ENCODE measurements at places on chromosomes 16 and 17.

DNA sequence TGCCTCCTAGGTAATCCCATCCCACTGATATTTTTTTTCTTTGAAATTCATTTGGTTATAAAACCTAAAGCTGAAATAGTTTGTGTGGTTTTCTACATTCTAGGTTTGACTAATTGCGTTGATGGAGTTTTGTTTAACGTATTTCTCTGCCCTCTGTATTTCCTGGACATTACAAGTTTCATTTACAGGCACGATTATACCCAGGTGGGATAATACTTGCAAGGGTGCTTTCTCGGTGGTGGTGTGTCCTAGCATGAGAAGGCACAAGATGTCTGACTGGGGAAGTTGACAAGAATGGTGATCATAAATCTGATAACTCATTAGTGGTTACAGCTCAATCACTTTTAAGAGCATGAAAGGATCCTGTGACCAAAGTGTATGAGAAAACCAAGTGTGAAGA is 45.0 kb downstream of the DYNLRB2 start:
- no peak for DNase-seq

DNA sequence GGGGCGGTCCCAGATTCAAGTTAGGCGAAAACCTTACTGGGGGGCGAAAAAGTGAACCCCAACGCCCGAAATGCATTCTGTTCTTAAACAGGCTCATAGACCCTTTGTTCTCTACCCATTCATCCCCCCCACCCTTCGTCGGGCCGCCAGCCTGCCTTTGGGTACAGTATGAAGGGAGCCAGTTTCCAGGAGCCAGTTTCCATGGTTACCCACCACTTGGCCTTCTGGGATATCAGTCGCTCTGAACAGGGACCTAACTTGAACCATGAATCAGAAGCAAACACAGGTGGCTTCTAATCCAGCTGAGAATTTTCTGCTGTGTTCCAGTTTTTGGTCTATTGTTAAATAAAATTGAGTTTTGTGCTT is 532 bp downstream of the DHX40 start:
- DNase-seq, result peak; percentile 1

GRCh38 chr17:79657861-79658810 is 47.3 kb upstream of the RBFOX3 start:
- DNase-seq, result no peak

GRCh38 chr17:40916366-40916765 is 21.1 kb downstream of the KRT23 start:
- no peak for DNase-seq

DNA sequence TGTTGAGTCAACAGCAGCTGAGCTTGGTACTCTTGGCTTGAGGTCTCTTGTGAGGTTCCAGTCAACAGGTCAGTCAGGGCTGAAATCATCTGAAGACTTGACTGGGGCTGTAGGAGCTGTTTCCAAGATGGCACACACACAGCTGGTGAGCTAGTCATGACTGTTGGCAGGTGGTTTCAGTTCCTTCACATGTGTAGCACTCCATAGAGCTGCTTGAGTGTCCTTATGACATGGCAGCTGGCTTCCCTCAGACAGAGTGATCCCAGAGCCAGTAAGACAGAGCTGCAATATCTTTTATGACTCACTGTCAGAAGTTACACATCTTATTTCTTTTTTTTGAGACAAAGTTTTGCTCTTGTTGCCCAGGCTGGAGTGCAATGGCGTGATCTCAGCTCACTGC is 19.5 kb upstream of the GAS7 start:
- no peak for DNase-seq

DNA sequence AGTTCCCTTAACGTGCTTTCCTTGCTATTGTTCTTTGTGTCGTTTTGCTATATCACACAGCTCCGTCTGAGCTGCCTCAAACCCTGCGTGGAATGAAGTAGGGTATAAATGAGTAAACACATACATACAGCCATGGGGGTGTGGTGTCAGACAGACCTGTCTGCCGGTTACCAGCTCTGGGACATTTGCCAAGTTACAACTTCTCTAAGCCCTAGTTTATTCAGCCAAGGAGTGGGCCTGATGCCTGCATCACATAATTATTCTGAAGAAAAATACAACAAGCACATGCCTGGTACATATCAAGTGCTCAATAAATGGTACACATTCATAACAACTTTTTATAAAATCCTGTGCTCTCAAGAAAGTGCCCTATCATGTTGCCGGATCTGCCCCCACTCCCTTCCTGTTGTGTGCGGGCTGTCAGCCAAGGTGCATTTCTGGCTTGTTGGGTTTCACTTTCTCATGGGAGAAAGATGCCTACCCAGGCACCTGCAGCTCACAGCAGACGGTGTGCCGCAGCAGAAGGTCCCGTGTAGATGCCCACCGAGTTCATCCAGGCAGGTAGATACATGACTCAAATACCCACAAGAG is 30.5 kb downstream of the SMPD3 start:
- no peak for DNase-seq

DNA sequence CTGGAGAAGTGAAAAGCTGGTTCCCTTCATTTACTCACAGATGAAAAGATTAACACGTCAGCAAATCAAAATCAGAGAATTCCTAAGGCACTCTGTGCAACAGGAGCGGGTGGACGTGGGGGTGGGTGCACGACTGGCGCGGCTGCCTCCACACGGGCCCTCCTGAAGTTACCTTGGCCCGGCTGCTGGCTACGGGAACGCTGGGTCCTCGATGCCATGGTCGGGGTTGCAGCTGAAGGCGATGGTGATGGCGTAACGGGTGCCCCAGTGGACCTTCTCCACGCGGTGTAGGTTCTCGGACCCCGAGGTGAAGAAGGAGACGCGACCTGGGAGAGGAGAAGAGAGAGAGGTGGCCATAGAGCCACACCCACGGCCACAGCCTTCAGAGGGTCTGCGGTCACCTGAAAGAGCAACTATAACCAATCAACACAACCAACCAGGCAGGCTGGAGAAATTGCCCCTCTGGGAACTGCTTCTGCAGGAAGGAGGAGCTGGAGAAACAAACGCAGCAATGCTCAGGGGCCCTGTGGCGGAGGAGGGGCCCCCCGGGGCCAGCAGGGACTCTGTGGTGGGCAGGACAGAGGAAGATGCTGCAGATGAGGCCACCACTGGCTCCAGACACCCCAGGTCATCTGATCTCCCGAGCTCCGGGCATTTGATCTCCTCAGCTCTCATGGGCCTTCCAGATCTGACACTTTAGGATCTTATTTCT is 20.8 kb downstream of the UTS2R start:
- DNase-seq, result no peak

GRCh38 chr16:1105888-1106620 is 10.0 kb upstream of the C1QTNF8 start:
- DNase-seq, result no peak

DNA sequence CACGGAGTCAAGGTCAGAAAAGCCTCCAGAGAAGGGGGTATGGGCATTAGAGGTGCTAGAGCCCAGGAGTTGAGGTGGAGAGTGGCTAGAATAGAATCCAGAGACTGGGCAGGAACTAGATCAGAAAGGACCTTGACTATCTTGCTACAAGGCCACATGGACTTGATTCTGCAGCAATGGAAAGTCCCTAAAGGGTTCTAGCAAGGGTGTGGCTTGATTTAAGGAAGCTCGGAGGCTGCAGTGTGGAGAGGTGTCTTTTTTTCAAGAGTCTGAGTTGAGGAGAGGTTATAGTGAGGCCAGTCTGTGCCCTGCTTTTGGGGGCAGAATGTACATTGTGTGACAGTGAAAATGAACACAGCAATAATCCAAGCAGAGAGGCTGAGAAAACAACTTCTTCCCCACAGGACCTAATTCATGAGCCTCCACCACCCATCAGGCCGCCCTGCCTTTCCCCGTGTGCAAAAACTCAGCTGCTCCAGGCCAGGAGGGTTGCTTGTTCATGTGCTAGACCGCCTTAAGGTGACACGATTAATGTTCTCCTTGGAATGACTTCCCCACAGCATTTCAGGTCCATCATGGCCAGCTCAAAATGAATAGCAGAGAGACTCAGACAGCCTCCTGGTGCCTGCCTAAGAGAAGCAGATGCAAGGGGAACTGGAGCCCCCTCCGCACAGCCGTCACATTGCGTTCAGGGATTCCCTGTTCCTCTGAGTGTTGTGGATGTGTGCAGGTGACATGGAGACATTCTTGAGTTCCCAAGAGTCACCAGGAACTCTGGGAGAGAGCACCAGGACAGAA is 8.7 kb upstream of the BEAN1 start:
- no peak for DNase-seq

DNA sequence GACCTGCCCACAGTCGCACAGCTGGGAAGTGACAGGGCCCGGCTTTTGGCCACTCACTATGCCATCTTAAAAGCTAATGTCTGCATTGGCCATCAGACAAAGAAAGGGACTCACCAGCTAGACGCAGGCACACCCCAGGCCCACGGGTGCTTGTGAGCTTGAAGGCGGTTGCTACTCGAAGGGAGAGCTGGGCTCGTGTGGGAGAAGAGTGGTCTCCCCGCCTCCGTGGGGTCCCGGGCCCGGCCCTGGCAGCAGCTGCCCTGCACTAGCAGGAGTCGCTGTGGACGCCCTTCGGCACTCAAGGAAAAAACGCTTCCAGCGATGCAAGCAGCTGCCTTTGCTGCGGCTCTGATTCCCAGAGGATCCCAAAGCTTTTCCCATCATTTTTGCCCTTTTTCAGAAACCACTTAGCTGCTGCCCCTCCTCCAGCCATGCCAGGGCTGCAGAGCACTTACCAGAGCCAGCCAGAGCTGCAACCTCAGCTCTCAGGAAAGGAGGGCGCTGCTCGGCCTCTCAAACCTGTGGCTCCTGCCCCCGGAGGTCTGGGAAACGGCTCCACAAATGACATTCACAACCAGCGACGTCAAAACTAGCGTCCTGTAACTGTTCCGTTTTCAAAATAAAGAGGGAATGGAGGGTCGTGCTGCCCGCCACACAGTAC is 12.3 kb downstream of the TRPV1 start:
- DNase-seq, result no peak

- no peak for DNase-seq
These were observed 74.8 kb upstream of the RPL38 start for GRCh38 chr17:74128456-74129211.

DNA sequence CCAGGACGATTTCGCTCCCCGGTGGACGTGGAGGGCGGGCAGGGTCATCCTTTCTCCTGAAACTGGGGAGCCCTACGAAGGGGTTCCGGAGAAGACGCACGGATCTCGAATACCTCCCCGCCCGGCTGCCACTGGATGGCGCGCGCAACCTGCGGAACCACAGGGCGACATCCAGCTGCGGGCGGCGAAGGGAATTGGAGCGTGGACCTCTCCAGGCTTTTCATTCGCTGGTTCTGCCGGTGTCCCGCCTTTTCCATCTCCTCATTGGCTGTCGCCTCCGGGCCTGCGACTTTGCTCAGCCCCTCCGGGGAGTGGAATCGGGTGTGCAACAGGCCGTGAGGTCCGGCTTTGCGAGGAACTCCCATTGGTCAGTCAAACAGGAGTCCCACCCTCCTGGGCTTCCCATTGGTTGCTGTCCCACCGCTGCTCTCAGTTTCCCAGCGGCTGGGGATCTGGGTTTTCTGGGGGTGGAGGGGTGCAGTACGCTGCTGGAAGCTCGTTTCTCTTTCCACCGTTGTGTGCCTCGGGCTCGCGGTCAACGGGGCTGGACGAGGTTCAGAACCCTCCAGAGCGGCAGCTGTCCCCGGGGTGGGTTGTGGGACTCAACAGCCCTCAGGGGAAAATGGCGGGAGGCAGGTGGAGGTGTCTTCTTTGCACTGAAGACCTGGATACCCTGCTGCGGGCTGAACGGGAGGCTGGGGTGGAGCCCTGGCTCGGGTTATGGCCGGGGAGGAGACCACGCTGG is 14.5 kb downstream of the OR1D5 start:
- peak; percentile 84 for DNase-seq

DNA sequence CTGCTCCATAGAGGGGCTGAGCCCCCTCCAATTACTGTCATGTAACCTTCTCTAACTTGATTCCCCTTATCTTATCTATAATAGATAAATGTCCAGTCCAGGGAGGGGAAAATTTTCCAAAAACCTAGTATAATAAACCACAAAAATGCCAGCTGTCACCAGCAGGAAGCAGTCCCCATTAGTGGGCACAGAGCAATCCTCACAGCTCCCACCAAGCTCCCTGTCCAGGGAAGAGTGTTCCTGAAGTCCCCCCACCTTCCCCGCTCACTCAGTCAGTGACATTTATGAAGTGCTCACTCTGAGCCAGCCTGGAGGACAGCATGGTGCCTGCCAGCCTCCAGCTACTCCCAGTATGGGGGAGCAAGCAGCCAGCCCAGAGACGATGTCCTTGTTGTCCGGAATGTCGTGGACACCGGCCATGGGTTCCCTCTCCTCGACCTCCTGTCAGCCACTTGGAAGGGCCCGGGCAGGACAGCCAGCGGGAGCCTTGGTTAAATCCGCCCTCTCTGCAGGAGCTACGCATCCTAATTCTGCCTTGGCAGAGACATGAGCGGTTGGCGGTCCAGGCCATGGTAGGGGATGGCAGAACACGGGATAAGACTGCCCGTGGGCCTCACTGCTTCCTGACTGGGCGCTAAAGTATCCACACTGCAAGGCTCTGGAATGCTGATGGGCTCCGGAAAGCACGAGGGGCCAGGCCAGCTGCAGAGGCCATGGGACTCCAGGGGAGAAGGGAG is 102.0 kb upstream of the CDH5 start:
- no peak for DNase-seq

DNA sequence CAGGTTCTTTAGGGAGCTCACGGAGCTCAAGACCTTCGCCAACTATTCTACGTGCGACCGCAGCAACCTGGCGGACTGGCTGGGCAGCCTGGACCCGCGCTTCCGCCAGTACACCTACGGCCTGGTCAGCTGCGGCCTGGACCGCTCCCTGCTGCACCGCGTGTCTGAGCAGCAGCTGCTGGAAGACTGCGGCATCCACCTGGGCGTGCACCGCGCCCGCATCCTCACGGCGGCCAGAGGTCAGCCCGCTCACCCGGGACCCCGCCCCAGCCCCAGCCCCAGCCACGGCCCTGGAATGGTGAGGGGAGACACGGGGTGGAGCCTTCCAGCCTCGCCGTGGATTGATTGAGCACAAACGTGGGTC is 13.5 kb downstream of the SARM1 start:
- no peak for DNase-seq

- no peak for DNase-seq
These were observed 62.9 kb upstream of the CPHXL start for GRCh38 chr16:75789237-75789636.

GRCh38 chr17:69961501-69962145 is 113.4 kb upstream of the KCNJ16 start:
- no peak for DNase-seq

DNA sequence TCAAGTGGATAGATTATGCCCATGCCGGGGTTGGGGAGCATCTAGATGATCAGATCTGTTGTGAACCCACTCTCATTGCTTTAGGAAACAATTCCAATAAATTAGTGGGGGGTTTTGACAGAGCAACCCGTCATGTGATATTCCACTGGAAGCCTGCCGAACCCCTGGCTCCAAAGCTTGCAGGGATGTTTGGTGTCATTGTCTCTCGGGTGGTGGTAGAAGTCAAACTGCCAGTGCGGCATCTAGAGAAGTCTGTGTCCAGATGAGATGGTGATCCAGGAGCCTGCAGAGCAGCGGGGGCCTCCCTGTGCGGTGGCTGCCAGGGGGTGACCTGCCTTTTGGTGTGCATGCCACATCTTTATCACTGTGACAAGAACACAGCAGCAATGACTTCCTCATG is 91.7 kb downstream of the SHISA6 start:
- no peak for DNase-seq

DNA sequence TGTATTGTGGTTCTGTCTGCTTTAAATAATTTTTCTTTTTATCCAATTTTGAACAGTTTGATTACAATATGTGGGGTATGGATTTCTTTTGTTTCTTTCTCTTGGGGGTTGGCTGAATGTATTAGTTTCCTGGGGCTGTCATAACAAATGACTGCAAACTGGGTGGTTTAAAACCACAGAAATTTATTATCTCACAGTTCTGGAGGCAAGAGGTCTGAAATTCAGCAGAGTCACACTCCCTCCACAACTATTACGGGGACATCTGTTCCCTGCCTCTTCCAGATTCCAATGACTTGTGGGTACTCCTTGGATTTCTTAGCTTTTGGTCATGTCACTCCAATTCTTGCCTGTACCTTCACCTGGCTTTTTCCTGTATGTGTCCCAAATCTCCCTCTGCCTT is 23.7 kb downstream of the COX11 start:
- DNase-seq, result no peak

Data from esophagus squamous epithelium (tissue), 5 donors.